ENCODE measurements at places on chromosomes 4 and X.

- no peak for DNase-seq
These were observed 35.9 kb downstream of the HPGDS start for GRCh38 chr4:94306713-94307112.

- DNase-seq = no peak
These were observed 1494.9 kb upstream of the AGA start for GRCh38 chr4:178937130-178937529.

DNA sequence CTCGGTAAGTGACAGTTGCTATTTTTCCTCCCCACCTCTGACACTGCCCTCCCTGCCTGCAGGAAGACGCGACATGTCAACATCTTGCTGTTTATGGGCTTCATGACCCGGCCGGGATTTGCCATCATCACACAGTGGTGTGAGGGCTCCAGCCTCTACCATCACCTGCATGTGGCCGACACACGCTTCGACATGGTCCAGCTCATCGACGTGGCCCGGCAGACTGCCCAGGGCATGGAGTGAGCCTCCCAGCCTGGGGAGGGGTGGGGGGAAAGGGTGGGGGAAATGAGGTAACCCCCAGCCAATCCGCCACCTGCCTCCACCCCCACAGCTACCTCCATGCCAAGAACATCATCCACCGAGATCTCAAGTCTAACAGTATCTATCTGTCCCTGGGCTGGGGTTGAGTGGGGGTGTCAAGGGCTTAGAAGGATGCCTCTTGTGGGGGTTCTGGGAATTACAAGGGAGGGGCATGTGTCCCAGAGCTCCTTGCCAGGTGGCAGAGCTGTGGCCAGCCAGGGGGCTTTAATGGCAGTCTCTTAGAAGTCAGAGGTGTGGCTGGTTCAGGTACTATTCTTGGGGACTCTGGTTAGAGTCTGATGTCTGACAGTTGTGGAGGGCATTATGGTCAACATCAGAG lies 7.8 kb downstream of the ARAF start:
- DNase-seq = no peak

DNA sequence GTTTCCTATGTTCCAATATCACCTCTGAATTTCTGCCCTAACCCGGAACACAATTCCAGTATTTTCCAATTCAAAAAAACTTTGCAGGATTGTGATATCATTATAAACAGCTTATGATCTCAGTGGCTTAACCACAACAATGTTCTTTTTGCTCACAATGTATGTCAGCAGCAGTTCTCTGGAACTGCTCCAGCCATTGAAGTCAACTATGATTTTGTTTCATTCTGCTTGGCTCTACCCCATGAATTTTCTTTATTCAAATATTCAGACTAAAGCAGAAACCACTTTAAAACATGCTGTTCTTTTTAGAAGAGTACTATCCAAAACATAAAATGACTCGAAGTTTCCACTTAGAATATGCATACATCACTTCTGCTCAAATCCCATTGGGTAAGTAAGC lies 1611.1 kb downstream of the ARAP2 start:
- DNase-seq = no peak

DNA sequence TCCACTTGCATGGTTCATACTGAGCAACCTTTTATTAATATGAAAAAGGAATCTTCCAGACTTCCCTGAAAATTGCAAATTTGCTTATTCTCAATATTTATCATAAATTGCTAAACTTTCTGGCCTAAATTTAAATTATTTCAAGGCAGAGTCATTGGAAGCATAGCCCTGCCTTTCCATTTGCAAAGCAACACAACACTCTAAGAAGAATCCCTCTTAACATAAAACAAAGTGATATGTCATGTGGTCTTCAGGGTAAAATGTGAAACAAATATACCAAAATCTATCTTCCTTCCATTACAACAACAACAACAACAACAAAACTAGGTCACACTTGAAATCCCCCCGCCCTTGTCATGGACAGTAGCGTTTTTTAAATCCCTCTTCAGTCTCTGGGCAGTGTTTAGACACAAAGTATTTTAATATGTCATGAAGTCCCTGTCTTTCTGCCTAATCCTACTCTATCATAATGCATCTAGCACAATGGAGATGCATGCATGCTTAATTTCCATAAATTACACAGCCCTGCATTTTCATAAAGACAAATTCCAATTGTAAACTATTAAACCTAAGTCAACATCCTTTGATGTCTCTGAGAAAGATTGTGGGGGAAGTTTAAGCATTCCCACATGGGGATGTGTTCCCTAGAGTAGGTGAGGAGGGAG lies 668.9 kb upstream of the LCORL start:
- no peak for DNase-seq

- no peak for DNase-seq
These were observed 99.7 kb downstream of the CT47B1 start for GRCh38 chrX:120775959-120776358.

DNA sequence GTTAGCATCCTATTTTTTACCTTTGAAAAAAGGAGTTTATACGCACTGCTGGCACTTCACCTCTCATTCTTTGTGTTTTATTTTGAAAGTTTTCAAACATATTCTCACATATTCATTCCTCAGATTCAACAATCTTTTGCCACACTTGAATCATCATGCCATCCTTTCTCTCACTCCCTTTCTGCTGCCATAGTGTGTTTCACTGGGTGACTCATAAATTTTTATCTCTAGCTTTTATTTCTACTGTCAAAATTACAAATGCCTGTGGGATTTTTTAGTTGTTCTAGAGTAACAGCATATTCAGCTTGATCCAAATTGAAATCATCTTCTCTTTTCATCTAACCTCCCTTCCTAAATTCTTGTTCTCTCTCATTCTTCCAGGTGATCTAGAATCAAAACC lies 28.0 kb downstream of the MFSD8 start:
- DNase-seq = no peak

DNA sequence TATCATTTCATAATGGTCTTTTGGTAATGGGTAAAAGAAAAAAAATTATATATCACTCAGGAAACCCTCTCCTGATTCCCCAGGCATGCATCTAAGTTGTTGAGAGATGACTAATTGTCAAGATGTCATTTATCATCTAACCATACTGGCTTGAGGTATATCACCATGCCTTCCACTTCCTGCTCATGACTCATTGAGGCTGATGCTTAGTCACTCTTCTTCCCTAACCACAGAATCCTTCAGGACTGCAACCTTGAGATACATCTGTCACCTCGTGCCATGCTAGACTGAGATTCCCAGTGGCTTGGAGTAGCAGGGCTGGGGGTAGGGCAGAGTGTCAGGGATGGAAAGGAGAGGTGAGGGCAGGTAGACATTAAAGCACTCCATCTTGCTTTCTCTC lies 782.5 kb upstream of the INTU start:
- DNase-seq = no peak

- no peak for DNase-seq
These were observed 9.3 kb downstream of the FGFBP2 start for GRCh38 chr4:15953625-15954024.

- no peak for DNase-seq
These were observed 17.0 kb upstream of the CCKAR start for GRCh38 chr4:26507286-26507685.

GRCh38 chr4:58274553-58274952 lies 1164.4 kb upstream of the IGFBP7 start:
- DNase-seq = no peak

DNA sequence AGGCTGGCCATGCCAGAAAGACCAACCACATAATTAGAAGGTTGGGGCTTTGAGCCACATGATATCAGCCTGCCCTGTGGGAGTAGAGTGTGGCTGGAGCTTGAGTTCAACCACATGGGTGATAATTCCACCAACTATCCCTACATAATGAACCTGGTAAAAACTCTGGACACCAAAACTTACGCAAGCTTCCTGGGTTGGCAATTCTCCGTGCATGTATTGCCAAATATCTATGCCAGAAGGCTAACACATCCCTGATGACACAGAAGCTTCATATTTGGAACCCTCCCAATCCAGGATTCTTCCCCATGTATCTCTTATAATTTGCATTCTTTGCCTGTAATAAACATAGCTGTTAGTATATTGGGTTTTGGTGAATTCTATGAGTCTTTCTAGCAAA lies 68.2 kb downstream of the FUNDC1 start:
- DNase-seq = no peak

DNA sequence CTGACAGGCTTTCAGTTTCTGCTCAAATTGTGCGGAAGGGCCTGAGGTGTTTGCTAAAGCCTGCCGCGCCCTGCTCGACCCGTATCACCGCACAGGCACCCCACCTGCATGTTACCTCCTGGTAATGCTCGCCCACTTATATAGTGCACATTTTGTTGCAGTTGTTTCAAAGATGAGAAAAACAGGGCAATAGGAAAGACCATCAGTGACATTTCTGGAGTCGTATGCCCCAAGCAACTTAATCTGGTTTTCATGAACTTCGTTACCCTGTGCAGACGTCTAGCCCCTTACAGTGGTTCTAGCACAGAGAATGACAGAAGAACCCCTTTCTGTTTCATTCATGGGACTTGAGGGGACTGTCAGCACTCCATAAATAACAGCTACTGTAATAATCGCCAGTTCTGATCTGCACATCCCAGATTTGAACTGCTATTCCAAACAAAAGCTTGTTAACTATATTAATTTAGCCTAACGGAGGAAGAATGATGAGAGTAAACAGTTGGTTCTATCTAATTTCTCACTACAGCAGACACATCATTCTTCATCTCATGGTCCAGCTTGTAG lies 940 bp upstream of the DCTD start:
- no peak for DNase-seq

- no peak for DNase-seq
These were observed 300.7 kb downstream of the NR3C2 start for GRCh38 chr4:148141501-148141900.

DNA sequence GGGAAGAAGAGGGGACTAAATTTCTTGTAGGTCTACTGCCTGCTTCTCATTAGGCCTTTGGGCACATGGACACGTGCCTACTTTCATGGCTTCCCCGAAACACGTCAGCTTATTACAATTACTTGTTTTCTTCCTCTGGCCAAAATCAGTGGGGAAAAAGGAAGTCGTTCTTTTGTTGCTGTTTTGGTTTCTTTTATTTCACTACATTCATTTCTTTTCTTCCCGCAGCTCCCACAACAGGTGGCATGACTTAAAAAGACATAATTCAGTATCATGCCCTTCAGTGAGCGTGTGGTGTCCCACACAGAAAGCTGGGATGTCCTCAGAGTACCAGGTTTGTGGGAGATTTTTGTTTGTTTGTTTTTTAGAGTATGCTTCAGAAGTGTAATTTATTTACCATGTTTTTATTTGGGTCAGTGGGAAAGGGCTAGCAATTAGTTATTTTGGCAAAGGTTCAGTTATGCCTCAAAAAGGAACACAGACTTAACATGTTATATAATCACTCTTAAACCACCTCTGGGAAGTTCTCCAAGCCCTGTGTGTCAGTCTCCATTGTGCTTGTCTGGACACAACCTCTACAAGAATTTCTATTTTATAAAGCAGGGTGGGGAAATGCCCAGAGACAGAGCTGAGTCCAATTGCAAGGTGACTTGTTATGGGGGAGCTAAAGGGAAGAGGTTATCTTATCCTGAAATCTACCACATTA lies 44.2 kb upstream of the SPRY1 start:
- DNase-seq = no peak

DNA sequence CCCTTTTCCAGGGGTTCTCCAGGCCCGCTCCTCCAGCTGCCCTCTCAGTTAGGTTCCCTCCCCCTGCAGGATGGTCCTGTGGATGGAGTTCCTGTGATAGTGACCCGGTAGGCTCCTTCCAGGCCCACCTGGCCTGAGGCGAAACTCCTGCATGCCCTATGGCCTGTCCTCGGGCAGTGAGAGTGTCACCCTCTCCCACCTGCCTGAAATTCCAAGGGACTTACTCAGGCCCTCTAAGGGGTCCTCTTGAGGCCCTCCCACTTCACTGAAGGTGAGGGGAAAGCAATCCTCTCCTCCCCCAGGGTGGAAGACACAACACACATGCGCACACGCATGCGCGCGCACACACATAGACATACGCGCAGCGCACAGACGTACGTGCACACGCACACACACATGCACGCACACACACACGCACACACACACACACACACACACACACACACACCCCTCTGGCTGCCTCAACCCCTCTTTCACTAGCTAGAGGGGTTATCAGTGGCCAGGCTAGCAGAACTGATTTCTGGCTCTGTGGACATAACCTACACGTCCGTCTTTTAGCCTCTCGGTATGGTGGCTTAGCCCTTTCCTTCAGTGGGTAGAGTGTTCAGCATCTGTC lies 215.9 kb downstream of the CBR4 start:
- DNase-seq = no peak

DNA sequence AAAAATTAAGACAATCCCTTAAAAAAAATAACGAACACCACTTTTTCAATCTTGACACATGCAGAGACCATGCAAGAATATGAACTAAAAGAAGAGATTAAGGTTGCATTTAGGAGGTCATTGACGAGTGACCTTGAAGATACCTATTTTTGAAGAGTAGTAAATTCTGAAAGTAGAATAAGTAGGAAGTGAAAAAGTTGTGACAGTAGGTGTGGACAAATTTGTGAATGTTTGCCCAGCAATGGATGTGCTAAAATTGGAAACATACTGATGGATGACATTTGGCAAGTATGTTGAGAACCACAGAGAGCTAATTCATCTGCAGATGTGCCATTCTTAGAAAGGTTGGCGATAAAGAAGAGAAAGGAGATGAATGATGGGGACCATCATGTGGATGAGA lies 213.7 kb upstream of the VCX3A start:
- no peak for DNase-seq

DNA sequence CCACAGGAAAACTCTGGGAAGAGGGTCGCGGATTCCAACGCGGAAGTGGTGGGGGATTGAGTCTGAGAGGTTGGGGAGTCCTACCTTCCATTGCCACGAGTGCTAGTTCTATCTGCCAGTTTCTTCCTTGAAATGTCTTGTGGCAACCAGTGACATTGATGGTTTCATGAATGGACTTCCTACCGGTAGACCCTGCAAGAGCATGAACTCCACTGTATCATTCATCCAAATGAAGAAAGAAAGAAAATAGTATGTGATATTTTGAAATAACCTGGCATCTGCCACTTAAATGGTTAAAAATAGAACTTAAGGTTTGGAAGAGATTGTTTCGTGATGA lies 1.1 kb upstream of the SLC10A7 start:
- DNase-seq = no peak

- no peak for DNase-seq
These were observed 57.2 kb downstream of the IRF2 start for GRCh38 chr4:184416913-184417734.

DNA sequence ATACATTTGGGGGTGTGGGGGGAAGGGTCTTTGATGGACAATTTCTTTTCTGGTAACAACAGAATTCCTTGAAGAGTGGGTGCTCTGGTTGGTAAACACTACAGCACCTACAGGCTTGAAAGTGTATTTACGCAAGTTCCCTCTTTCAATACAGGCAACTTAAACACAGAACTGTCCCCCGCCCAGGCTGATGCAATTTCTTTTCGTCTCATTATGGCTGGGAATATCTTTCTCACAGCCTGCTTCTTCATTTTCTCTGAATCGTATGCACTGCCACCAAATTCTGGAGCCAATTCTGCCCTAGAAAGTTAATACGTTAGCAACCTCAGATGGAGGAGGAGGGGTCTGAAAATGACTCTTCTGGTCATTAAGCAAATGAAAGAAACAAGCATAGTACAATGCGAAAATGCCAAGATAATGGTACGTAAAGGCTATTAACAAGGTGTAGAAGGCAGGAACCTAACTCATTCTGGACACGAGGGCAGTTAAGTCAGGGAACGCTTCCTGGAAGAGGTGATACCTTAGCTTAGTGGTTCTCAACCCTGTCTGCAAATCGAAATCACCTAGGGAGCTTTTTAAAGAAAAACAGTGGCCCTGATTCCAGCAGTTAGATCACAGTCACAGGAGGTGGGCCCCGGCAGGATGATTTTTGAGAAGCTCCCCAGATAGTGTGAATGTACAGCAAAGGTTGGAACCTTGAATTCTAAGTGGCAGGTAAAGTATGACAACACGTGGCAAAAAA lies 1.0 kb downstream of the AGA start:
- DNase-seq = no peak

- no peak for DNase-seq
These were observed 302.7 kb downstream of the GPM6A start for GRCh38 chr4:175509320-175509719.
